ENCODE measurements at places on chromosomes 12 and 14. TPM values are rescaled to one million over a fixed set of nuclear protein-coding genes. Genes with fewer than 3 reads are reported as not detected.

- no peak for DNase-seq
These were observed 133.0 kb downstream of the BTG1 start for GRCh38 chr12:92012691-92013090.

GRCh38 chr12:129613314-129613713 lies 290.5 kb downstream of the TMEM132D start:
- DNase-seq = no peak

GRCh38 chr14:99515301-99516155 lies 34.3 kb downstream of the CCNK start:
- DNase-seq = no peak

DNA sequence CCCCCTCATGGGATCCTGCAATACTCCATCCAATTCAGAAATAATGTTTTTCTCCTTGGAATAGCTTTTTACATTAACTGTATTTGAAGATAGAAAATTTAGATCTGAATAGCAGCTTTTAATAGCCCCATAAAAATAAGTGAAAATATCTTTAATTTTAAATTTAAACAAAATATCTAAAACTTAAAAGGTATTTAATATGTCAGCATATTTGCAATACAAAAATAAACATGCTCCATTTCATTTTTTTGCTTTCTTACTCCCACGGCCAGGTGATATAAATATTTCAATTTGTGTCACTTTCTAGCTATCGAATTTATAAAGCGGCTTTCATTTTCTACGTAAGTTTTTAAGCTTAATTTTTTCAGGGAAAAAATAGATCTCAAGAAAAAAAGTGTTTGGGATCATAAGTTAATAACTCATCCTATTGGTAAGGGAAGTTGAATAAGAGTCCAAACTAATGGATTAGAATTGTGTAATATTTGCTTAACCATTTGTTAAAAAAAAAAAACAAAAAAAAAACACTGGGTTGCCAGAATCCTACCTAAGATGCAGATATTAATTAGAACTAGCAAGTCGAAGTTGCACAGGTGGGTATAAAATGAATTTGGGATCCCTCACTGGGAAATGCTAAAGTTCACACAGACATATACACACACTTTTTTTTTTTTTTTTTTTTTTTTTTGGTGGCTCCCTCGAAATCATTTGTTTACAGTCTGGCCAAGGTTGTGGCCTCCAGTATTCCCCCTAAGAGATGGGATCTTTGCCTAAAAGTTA lies 47.6 kb downstream of the PPP2R5C start:
- no peak for DNase-seq

DNA sequence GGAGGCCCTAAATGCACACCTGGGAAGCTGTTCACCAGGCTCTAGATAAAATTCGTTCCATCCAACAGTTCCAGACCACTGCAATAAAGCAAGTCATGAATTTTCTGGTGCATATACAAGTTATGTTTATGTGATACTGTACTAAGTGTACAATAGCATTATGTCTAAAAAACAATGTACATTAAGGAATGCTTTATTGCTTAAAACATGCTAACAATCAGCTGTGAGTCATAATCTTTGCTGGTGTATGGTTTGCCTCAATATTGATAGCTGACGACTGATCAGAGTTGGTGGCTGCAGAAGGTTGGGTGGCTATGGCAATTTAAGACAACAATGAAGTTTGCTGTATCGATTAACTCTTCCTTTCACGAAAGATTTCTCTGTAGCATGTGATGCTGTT lies 52.3 kb downstream of the ATG14 start:
- no peak for DNase-seq

DNA sequence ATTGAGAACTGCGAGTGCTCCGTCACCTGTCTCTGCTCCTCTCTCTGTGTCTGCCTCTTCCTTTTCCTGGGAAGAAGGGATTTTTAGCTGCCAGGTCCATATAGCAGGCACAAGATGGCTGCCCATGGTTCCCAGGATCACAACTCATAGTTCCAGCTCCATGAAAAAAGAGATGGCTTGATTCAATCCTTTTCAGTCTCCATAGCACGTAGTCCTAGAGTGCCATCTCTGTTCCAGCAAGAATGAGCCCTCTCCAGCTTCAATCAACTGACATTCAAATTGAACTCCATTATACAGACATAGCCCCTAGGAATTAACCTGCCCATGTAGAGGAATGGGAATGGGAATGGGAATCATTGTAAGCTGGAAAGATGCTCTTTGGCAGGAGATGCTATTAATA lies 34.7 kb upstream of the RTRAF start:
- no peak for DNase-seq

- DNase-seq = peak; percentile 13
These were observed 60.7 kb downstream of the SLC6A12 start for GRCh38 chr12:153080-153746.

DNA sequence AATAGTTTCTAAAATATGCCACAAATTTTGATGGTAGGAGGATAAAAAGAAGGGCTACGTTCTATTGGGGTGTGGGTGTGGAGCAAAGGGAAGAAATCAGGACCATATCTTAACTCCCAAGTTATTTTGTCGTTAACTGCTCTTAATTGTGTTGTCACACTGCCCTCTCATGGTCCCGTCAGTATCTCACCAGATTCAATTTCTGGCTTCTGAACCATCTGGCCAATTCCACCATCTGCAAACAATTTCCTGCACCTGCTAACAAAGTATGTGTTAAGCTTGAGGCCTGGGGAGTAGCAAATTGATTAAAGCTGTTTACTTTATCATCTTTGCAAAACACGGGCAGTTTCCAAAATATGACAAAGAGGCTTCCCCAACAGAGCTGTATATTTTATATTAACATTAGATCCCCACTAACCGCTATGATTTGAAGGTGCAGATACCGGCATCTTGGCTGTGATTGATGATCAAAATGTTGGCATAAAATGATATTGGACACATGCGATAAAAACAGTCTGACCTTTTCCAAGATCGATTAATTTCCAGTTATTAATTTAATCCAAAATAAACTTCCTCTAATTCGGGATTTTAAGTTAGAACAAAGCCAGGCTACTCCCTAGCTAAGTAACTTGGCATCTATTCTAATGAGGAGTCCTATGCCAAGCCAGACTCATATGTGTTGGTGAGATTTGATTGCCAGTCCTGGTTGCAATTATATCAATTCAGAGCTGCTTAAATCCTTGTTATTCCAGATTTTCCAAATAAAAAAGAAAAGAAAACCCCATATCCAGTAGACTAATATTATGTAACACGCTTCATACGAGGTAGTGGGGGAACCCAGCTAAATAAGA lies 6.9 kb upstream of the DNM1L start:
- DNase-seq = peak; percentile 61

DNA sequence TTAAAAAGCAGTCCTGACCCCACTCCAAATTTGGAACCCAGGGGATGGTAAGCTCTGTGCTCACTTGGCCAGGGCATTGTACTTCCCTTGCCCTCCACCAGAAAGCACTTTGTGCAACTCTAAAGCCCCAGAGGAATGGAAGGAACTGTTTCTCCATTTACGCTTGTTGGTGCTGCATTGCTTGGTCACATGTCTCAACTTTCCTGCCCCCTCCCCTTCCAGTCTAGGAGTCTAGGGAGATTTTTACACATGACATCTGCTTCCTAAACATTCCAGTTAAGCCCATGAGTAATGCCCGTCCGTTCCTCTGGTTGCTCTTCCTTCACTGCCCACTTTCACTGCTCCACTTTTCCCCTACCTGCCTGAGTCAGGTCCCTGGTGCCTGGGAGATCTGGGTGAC lies 92.6 kb upstream of the MAP1LC3B2 start:
- peak; percentile 25 for DNase-seq

- DNase-seq = peak; percentile 10
These were observed 46.6 kb upstream of the LRIG3 start for GRCh38 chr12:58966939-58967338.

DNA sequence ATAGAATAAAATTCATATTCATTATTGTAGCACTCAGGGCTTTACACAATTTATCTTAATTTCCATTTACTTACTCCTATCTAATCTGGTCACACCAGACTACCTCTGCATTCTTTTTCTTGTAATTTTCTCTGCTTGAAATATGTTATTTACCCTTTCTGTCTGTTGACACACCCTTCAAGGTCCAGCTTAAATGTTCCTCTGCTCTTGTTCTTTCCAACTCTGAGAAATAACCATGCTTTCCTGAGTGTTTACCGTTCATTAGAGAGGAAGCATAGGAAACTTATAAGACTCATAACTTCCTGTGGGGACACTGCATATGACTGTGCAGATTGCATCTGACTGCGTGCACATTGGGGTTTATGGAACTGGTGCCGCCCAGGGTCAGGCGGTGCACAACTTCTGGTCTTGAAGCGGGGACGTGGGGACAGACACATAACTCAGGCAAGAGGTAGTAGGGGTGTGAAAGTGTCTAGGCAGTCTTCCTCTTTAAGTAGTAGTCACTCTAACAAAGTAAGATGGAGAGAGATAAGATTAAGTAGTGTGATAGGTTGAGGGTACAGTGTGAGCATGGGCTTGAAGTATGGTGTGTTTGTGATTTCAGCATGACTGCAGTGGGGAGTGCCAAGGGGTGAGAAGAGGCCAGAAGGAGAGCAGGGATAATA lies 42.6 kb upstream of the FOXJ2 start:
- DNase-seq = no peak

DNA sequence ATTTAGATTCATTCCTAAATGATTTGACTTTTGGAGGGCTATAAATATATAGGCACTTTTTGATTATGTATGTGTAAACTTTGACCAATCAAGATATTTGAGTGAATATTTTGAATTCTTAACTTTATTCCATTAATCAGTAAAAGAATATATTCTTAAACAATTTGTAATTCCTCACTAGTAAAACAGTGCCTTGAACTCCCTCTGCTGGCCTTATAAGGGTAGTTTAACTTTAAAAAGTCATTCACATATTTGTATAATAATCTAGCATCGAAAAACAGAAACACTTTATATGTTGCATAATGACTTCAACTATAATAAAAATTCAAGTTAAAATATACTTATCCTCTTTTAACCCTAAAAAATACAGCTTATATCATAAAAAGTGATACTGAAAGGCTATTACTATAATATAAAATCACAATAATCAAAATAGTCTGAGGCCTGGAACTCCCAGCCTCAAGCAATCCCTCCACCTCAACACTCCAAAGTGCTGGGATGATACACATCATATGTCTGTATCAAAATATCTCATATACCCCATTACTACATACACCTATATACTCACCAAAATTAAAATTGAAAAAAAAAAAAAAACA lies 31.2 kb downstream of the CCDC59 start:
- DNase-seq = peak; percentile 10

Gene ZBTB42
- 6.9 TPM for total RNA-seq

Gene IFNG-AS1
- not detected for total RNA-seq

Data from astrocyte (in vitro differentiated cells and primary cell).